Ascending aorta (tissue), 2 donors: ENCODE measurements at places on chromosomes 6 and 20. TPM values are rescaled to one million over a fixed set of nuclear protein-coding genes. Genes with fewer than 3 reads are reported as not detected.
A peak's percentile ranks its signal among the peaks of the same experiment; 100 is the strongest.

GRCh38 chr6:130754786-130755367, 72.3 kb upstream of the SMLR1 start:
- H3K36me3 ChIP-seq, result no peaks in the 10 kb centered on the region
- no peaks in the 10 kb centered on the region for H3K27me3 ChIP-seq
- no peak overlapping the region for H3K27ac ChIP-seq

Gene ZNF512B
- total RNA-seq, result 17.5 TPM

DNA sequence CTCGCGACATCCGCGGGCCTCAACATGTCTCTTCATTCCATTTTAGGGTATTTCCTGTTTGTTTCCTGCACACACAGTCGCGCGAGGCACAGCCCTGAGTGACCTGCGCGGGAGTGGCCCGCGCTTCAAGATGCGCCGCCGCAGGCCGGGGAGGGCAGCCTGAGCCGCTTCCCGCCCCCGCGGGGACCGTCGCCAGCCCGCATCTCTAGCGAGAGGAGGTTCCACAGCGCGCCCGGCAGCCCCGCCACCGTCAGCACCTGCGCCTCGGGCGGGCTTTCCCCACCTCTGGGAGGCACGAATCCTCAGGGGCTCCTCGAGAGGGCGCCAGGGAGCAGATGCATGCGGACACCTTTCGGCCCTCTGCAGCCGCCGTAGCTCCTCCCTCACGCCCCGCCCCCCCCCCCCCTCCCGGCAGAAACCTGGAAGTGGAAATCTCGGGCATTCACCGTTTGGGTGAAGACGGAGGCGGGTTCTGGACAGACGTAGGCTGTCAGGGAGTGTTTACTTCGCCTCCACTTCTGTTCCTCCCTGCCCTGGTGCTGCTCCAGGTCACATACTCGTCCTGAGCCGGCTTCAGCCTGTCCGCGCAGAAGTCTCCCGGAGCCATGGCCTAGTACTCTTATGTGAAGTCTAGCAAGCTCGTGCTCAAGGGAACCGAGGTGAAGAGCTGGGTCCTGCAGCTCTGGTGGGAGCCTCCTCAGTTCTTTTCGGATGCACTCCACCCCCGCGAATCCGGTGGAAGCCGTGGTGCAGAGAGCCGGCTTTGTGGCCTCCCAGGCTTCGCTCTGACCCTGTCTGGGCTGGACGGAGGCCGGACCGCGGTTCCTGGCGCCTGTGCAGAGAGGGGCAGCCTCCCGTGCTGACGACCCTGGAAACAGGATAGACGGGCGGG, 880.5 kb upstream of the DEFB115 start:
- H3K36me3 ChIP-seq, result no peaks in the 10 kb centered on the region
- peak overlapping the region; percentile 69 for H3K27ac ChIP-seq
- DNase-seq, result peak; percentile 68
- no peaks in the 10 kb centered on the region for H3K27me3 ChIP-seq

Gene RHAG
- total RNA-seq, result not detected

Gene RAB23
- 19.9 TPM for total RNA-seq

Gene TRIM10
- not detected for total RNA-seq
